ENCODE measurements at places on chromosomes 5 and 9. TPM values are rescaled to one million over a fixed set of nuclear protein-coding genes. Genes with fewer than 3 reads are reported as not detected.

DNA sequence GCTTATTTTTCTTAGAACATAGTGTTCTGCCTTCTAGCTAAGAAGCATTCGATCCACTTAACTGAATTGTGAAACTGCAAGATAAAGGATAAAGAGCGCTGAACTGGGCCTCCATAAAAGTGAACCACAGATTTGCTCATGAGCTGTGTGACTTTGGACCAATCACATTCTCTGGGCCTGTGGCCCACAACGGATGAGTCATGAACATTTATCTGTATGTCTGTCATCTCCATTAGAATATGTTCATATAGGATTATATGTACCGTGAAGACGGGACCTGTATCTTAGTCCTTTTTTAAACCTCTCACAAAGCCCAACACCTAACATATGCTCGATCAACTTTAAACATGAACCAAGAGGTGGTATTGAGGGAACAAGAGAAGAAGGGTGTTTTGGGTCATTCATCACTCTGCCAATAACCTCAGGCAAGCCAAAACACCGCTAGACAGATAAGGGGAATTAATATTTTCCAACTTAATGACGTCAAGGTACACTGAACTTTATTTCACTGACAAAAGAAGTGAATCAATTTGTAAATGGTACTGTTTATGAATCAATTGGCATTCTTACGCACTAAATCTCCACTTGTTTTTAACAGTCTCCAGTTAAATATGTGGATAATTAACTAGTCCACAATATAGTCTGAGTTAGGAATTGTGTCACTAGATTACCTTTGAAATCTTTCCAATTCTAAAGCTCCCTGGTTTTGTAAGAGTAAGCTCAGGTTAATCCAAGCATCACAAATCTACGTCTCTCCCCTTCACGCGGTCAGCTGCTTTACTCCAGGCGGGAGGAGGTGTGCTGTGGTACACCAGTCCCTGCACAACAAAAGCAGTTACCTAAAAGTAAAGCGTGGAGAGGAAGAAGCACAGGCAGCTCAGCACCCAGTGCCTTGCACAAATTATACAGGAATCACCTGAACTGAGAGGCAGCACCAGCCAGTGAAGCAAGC, 1.6 kb downstream of the TMEM245 start:
- H3K27me3 ChIP-seq, result no peaks in the 10 kb centered on the region
- no peak overlapping the region for H3K27ac ChIP-seq
- peak; percentile 61 for DNase-seq
- peak overlapping the region; percentile 87 for H3K4me3 ChIP-seq

- DNase-seq, result no peak
Measured at GRCh38 chr5:27437594-27438200, 399.3 kb upstream of the CDH9 start.

GRCh38 chr9:97788763-97789663, 64.0 kb upstream of the FOXE1 start:
- H3K4me3 ChIP-seq, result no peak overlapping the region
- DNase-seq, result no peak
- peaks cover 4% of the 10 kb centered on the region for H3K27me3 ChIP-seq
- peaks cover 9% of the 10 kb centered on the region for H3K4me1 ChIP-seq
- no peak overlapping the region for H3K27ac ChIP-seq

Gene FBN2
- total RNA-seq, result 113 TPM

GRCh38 chr5:6383376-6383775, 5.0 kb upstream of the MED10 start:
- H3K27me3 ChIP-seq, result no peaks in the 10 kb centered on the region
- DNase-seq, result no peak
- H3K36me3 ChIP-seq, result no peaks in the 10 kb centered on the region
- H3K4me1 ChIP-seq, result peaks cover 6% of the 10 kb centered on the region
- no peak overlapping the region for H3K4me3 ChIP-seq
- no peak overlapping the region for H3K27ac ChIP-seq

Gene FYB1
- total RNA-seq, result not detected

GRCh38 chr9:89380437-89381307, 62.4 kb downstream of the SECISBP2 start:
- peaks cover 1% of the 10 kb centered on the region for H3K4me1 ChIP-seq
- no peak for DNase-seq
- no peaks in the 10 kb centered on the region for H3K27me3 ChIP-seq
- no peak overlapping the region for H3K27ac ChIP-seq
- no peaks in the 10 kb centered on the region for H3K36me3 ChIP-seq

GRCh38 chr5:125743939-125744338, 679.3 kb upstream of the GRAMD2B start:
- no peaks in the 10 kb centered on the region for H3K36me3 ChIP-seq
- DNase-seq, result no peak
- no peaks in the 10 kb centered on the region for H3K4me1 ChIP-seq
- no peak overlapping the region for H3K27ac ChIP-seq

Gene SLC6A19
- not detected for total RNA-seq

Gene SLC6A3
- 0.32 TPM for total RNA-seq

Gene PCDHGC4
- 10.4 TPM for total RNA-seq

Gene BARHL1
- 3.1 TPM for total RNA-seq

DNA sequence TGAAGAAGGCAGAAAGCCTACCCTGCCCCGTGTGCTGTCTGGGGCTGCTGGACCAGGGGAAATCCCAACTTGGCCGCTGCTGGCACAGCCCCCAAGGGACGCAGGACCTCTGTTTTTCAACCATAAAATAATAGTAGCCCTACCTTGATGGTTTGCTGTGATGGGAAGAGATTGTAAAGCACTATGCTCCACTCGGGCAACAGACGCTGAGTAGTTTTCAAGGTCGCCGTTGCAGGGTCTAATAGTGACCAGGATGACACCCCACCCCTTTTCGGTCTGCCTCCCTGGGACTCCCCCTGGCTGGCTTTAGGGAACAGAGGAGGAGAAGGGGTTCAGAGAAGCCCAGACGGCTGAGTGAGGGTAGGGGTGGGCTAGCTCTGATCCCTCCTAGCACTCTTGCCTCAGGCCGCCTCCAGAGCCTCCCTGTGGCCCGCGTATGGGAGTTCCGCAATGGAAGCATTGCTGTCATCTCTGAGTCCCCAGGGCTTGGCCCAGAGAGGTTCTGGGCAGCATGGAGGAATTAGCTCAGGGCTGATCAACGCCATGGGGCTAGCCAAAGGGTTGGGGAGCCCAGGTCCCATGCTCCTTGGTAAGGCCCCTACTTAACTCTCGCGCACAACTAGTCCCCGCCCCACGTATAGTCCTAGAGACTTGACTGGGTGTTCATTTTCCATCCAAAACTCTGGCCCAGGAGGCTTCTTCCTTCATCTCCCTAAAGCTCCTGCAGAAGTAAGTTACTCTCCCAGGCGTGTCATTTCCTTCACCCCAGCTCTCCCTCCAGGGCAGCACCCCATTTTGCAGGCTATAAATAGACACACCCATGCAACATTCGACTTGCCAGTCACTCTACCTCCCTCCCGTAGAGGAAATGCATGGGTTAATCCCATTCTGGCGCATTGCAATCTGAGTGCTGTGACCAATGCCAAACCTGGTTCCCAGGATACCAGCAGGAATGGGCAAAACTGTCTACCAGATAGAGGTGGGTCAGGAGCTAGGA, 1.1 kb upstream of the IRF1 start:
- peak; percentile 21 for DNase-seq
- peaks cover 57% of the 10 kb centered on the region for H3K27me3 ChIP-seq
- H3K27ac ChIP-seq, result no peak overlapping the region

- H3K4me1 ChIP-seq, result no peaks in the 10 kb centered on the region
- no peak overlapping the region for H3K4me3 ChIP-seq
- DNase-seq, result no peak
- H3K27ac ChIP-seq, result no peak overlapping the region
- H3K27me3 ChIP-seq, result no peaks in the 10 kb centered on the region
- peaks cover 5% of the 10 kb centered on the region for H3K36me3 ChIP-seq
Measured at GRCh38 chr9:78424299-78424698, 127.4 kb downstream of the PSAT1 start.

DNA sequence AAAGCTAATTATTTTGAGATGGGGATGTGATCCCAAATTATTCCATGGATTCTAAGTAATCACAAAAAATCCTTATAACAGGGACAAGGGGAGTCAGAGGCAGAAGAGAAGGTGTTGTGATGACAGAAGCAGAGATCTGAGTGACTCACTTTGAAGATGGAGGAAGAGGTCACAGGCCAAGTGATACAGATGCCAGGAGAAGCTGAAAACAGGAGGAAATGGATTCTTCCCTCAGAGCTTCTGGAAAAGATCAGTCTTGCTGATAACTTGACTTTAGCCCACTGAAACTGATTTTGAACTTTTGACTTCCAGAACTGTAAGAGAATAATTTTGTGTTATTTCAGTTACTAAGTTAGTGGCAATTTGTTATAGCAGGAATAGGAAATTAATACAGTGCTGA, 105.3 kb downstream of the GCNT1 start:
- H3K27ac ChIP-seq, result no peak overlapping the region
- peaks cover 11% of the 10 kb centered on the region for H3K4me1 ChIP-seq
- no peaks in the 10 kb centered on the region for H3K27me3 ChIP-seq
- no peak overlapping the region for H3K4me3 ChIP-seq

Gene TERT
- 2.4 TPM for total RNA-seq

DNA sequence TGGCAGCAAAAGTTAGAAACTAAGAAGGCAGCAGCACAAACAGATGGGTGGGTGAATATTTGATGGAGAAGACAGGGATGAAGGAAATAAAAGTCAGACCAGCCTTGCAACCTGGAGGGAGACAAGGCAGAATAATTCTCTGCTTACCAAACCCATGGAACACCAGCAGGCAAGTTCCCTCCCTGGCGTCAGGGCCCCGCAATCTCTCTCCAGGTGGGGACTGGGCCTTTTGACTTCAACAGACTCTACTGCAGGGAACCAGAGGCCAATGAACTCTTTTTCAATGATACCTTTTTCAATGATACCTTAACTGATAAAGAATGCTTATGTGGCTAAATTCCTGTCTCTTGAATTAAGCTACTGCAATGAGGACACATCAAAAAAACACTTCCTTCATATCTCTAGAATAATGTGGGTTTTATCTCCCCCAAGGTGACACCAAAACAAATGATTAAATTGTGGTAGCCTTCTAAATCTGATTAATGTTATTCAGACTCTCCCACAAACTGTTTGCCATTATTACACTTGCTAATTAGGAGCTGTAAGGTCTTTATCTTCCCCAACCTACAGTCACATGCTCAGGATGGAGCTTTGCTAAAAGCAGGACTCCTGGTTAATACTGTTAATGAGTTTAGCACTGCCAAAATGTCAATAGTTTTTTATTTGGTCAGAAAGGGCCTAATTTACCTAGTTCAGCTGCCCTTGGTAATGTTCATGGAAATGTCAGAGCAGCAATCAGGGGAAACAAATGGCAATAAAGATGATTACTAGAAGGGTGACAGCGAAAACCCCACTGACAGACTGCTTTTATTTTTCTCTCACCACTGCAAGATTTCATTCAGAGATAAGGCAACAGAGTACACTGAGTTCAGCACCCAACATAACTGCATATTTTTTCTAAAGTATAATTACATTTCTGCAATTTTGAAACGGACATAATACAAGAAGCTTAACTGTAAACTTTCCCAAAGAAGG, 165.5 kb downstream of the TSSK1B start:
- no peaks in the 10 kb centered on the region for H3K36me3 ChIP-seq
- peak; percentile 12 for DNase-seq
- H3K4me3 ChIP-seq, result no peak overlapping the region
- no peak overlapping the region for H3K27ac ChIP-seq

GRCh38 chr9:92764988-92765936, 629 bp upstream of the BICD2 start:
- peak overlapping the region; percentile 93 for H3K4me3 ChIP-seq
- peak; percentile 99 for DNase-seq
- no peaks in the 10 kb centered on the region for H3K36me3 ChIP-seq
- peaks cover 8% of the 10 kb centered on the region for H3K4me1 ChIP-seq
- peak overlapping the region; percentile 97 for H3K27ac ChIP-seq
- H3K27me3 ChIP-seq, result no peaks in the 10 kb centered on the region

- DNase-seq, result no peak
- no peaks in the 10 kb centered on the region for H3K4me1 ChIP-seq
- H3K27ac ChIP-seq, result no peak overlapping the region
- H3K4me3 ChIP-seq, result no peak overlapping the region
- H3K36me3 ChIP-seq, result no peaks in the 10 kb centered on the region
Measured at GRCh38 chr5:151063142-151063989, 17.5 kb downstream of the TNIP1 start.

GRCh38 chr9:77953590-77953989, 78.0 kb downstream of the GNAQ start:
- no peaks in the 10 kb centered on the region for H3K27me3 ChIP-seq
- H3K4me3 ChIP-seq, result no peak overlapping the region
- DNase-seq, result no peak
- H3K36me3 ChIP-seq, result no peaks in the 10 kb centered on the region

GRCh38 chr9:70113403-70114022, 69.9 kb downstream of the MAMDC2 start:
- peak; percentile 66 for DNase-seq
- H3K27me3 ChIP-seq, result no peaks in the 10 kb centered on the region
- H3K36me3 ChIP-seq, result no peaks in the 10 kb centered on the region
- peaks cover 9% of the 10 kb centered on the region for H3K4me1 ChIP-seq

DNA sequence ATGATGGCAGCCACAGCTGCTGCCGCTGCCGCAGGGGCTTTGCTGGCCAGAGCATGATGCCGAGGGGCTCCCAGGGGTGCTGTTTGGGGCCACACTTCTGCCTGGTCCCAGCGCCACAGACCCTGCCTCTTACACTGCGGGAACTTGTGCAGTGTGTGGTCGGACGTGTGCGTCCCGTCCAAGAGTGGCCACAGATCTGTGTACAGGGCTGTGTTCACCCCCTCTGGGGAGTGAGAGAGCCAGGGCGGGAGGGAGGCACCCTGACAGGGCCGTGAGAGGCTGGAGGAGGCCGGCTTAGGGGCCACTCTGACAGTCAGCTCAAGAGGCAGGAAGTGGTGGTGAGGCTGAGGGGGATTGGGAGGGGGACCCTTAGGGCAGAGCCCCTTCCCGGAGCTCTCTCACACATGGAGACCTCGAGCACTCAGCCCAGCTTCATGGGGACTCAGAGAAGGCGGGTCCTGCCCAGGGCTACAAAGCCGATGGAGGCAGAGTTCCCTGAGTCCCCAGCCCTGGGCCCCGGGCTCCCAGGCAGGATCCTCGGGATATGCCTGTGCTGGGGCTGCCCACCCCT, 13.1 kb upstream of the CARD19 start:
- H3K27ac ChIP-seq, result no peak overlapping the region
- H3K4me1 ChIP-seq, result no peaks in the 10 kb centered on the region
- H3K27me3 ChIP-seq, result no peaks in the 10 kb centered on the region
- H3K36me3 ChIP-seq, result no peaks in the 10 kb centered on the region
- H3K4me3 ChIP-seq, result no peak overlapping the region

- no peaks in the 10 kb centered on the region for H3K27me3 ChIP-seq
- H3K36me3 ChIP-seq, result no peaks in the 10 kb centered on the region
- no peak for DNase-seq
Measured at GRCh38 chr5:113757508-113757907, 244.0 kb downstream of the YTHDC2 start.

- H3K36me3 ChIP-seq, result no peaks in the 10 kb centered on the region
- DNase-seq, result no peak
Measured at GRCh38 chr5:65102371-65102975, 333.7 kb downstream of the CWC27 start.

DNA sequence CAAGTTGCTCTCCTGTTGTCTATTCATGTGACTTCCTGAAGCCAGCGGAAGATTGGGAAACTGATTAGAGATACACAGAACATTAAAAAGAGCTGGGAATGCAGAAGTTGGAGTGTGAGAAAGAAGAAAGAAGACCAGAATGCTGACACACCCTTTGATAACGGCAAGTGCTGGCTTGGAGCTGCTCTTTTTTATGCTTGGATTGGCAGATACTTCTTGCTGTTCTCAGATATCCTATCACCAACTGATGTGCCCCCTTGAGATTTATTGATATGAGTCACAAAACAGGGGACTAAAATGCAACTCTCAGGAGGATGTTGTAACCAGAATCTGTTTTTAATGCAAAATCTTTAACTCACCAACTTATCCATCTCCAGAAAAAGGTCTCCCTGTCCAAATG, 56.0 kb upstream of the ASTN2 start:
- no peak overlapping the region for H3K4me3 ChIP-seq
- no peak overlapping the region for H3K27ac ChIP-seq
- no peak for DNase-seq
- no peaks in the 10 kb centered on the region for H3K4me1 ChIP-seq
- no peaks in the 10 kb centered on the region for H3K27me3 ChIP-seq
- no peaks in the 10 kb centered on the region for H3K36me3 ChIP-seq

Gene SOX30
- 0.17 TPM for total RNA-seq

Gene SERF1A
- total RNA-seq, result 27.8 TPM

Data from neural progenitor cell (in vitro differentiated cells).